ENCODE measurements at places on chromosomes 2 and 18. TPM values are rescaled to one million over a fixed set of nuclear protein-coding genes. Genes with fewer than 3 reads are reported as not detected.

CYP26B1 gene
- total RNA-seq, result not detected

C1QL2 gene
- total RNA-seq, result not detected

VWA3B gene
- total RNA-seq, result not detected

C2orf92 gene
- total RNA-seq, result 17.2 TPM

CNDP1 gene
- total RNA-seq, result not detected

EVX2 gene
- not detected for total RNA-seq

RGPD6 gene
- total RNA-seq, result 21.7 TPM

SERPINB12 gene
- not detected for total RNA-seq

DLX2 gene
- 0.20 TPM for total RNA-seq

RNF125 gene
- total RNA-seq, result 34.6 TPM

LRATD1 gene
- not detected for total RNA-seq

GULP1 gene
- total RNA-seq, result not detected

TNS1 gene
- 0.41 TPM for total RNA-seq

CERKL gene
- not detected for total RNA-seq

HNMT gene
- not detected for total RNA-seq

VRK2 gene
- total RNA-seq, result 25.3 TPM

ADRA2B gene
- total RNA-seq, result 0.12 TPM

SLC5A7 gene
- total RNA-seq, result not detected

STARD6 gene
- total RNA-seq, result 0.54 TPM

PAX8 gene
- total RNA-seq, result 1.6 TPM

CPO gene
- not detected for total RNA-seq

PSD4 gene
- 249 TPM for total RNA-seq

EPHA4 gene
- 0.23 TPM for total RNA-seq

TTR gene
- total RNA-seq, result not detected

ZNF521 gene
- total RNA-seq, result not detected

CCDC195 gene
- not detected for total RNA-seq

L3MBTL4 gene
- 0.26 TPM for total RNA-seq

STPG4 gene
- total RNA-seq, result not detected

Data from activated T-helper 1 cell treated with anti-CD3 and anti-CD28 coated beads, Interleukin-12 subunit alpha, Interleukin-12 subunit beta, Interleukin-2, Interleukin-4 antibody, amounts not matched to agents 30 ng/mL and 10 ng/mL and 1 ng/mL, durations not matched to agents 14 hours and 24 hours and 36 hours (primary cell).